ENCODE measurements at places on chromosomes 1 and 21. TPM values are rescaled to one million over a fixed set of nuclear protein-coding genes. Genes with fewer than 3 reads are reported as not detected.

The MCOLN3 gene
- 0.50 TPM for total RNA-seq

The SPRR2A gene
- not detected for total RNA-seq

The PHF13 gene
- 14.0 TPM for total RNA-seq

The F11R gene
- total RNA-seq, result 14.1 TPM

The BCL2L15 gene
- total RNA-seq, result 1.9 TPM

The MAP3K21 gene
- total RNA-seq, result 2.8 TPM

The SIM2 gene
- total RNA-seq, result not detected

- no peak for DNase-seq
Observed at GRCh38 chr1:83791821-83792437, 207.0 kb downstream of the TTLL7 start.

DNA sequence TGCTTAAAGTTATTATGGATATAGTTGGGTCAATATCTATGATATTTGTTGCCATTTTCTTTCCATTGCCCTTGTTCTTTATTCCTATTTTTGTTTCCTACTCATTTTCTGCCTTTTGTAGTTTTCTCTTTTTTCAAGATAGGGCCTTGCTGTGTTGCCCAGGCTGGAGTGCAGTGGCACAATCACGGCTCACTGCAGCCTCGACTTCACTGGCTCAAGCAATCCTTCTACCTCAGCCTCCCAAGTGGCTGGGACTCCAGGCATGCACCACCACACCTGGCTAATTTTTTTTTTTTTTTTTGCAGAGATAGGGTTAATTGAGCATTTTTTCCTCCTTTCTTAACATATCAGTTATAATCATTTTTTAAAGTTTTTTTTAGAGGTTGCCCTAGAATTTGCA lies 92.7 kb downstream of the TOMM20 start:
- no peak for DNase-seq

GRCh38 chr1:158112994-158113758 lies 67.5 kb upstream of the CD1D start:
- no peak for DNase-seq

GRCh38 chr1:20792196-20792595 lies 5.1 kb upstream of the HP1BP3 start:
- DNase-seq, result no peak

DNA sequence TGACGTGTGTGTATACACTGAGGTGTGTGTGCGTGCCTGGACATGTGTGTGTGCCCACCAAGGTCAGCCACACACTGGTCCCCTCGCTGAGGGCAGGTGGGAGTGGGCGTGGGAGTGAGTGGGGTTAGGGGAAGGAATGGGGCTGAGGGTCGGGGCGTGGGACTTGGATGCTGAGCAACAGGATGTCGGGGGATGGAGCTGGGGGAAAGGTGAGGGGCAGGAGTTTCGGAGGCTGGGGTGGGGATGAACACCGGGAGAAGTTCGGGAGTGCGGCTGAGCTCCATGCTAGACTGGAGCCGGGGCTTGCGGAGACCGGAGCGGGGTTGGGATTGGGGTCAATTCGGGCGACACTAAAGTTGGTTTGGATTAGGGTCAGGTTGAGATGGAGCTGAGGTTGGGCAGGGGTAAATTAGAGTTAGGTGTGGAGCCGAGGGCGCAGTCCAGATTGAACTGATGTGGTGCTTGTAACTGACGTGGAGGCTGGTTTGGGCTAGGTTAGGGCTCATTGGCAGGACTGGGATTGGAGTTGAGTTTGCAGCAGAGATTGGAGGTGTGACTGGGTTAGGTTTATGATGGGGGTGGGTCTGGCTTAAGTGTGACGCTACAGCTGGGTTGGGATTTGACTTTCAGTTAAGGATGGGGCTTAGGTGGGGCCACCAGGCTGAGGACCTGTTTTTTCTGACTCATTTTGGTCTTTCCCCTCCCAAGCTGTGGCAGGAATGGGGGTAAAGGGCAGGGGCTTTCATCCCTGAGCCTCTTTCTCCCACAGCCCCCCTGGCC lies 3.3 kb upstream of the GUCA2A start:
- no peak for DNase-seq

- no peak for DNase-seq
Observed at GRCh38 chr21:45234127-45234526, 53.6 kb downstream of the POFUT2 start.

DNA sequence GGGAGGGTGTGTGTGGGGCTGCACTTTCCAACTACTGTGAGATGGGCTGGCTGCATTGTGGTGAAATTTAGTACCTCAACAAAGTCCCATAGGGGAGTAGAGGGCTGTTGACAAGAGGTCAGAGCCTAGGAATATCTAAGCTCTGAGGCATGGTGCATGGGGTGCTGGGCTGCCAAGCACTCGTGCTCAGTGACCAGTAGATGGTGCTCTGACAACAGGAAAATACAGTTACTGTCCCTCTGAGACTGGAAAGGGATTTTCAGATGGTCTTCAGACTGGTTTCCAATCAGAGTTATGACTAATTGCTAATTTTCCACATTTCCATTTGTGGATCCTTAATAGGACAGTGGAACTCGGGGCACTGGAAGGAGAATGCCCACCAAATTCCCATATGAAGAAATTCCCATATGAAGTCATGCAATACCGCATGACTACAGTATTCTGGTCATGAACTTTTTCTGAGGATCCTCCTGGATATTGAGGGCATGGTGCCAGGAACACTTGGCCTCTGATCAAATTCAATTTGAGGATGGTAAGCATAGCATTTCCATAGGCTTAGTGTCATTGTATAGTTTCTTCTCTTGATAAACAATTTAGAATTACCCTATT lies 4.1 kb upstream of the CACNA1E start:
- no peak for DNase-seq

GRCh38 chr1:64675718-64676345 lies 69.0 kb upstream of the RAVER2 start:
- no peak for DNase-seq

DNA sequence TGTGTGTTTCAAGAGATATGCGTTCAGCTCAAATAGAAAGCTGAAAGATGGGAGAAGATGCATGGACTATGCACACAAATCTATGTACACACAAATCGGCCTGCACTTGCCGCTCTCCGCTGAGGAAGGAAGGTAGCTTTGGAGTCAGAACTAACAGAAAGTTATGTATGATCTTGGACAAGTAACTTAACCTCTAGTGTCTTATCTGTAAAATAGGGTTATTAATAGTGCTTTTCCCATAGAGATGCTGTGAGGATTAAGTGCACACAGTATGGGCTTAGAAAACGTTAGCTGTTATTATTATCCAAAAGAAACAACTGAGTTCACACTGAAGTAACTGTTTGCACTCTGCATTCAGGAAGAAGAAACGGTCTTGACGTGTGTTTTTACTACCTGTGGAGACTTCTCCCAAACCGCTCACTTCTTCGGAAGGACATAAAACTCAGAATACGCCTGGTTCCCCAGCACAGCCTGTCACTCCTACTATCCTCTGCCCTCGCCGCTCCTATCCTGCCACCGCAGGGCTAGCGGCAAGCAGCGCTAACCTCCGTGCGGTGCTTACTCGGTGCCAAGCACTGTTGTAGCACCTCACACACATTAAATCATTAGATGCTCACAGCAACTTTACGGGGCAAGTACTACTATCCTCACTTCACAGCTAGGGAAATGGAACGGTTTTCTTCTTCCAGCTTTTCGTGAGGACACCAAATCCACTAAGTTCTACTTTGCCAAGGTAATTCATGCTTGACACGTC lies 1.3 kb downstream of the TGFBR3 start:
- DNase-seq, result peak; percentile 17

- DNase-seq, result no peak
Observed at GRCh38 chr1:234697015-234697414, 87.0 kb upstream of the IRF2BP2 start.

DNA sequence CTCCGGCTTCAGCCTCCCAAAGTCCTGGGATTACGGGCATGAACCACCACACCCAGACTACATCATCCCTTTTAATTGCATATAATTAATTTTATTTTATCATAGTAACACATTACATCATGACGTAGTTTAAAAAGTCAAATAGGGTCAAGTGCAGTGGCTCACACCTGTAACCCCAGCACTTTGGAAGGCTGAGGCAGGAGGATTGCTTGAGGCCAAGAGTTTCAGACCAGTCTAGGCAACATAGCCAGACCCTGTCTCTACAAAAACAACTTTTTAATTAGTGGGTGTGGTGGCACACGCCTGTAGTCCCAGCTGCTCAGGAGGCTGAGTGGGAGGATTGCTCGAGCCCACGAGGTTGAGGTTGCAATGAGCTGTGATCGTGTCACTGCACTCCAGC lies 20.7 kb downstream of the EFNA3 start:
- no peak for DNase-seq

GRCh38 chr1:234597894-234598293 lies 12.1 kb downstream of the IRF2BP2 start:
- peak; percentile 52 for DNase-seq

DNA sequence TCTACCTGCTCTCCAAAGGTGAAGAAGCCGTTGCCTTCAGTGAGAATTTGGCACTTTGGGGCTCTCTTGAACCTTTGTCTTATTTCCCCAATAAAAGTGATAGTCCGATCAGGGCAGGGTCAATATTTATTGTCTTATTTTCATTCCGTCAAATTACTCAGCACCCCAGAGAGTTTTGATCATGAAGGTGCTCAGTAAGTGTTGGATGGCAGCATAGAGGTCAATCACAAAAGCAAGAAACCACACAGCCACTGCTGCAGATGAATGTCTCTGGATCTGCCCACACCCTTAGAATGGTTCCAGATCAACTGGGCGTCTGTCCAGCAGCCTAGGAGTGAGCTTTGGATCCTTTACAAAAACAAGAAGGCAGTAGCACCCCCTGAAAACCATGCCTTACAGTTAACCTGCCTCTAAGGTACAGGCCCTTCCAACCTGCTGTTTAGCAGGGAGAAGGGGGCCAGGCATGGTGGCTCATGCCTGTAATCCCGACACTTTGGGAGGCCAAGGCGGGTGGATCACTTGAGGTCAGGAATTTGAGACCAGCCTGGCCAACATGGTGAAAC lies 97.3 kb downstream of the PSMG1 start:
- no peak for DNase-seq

DNA sequence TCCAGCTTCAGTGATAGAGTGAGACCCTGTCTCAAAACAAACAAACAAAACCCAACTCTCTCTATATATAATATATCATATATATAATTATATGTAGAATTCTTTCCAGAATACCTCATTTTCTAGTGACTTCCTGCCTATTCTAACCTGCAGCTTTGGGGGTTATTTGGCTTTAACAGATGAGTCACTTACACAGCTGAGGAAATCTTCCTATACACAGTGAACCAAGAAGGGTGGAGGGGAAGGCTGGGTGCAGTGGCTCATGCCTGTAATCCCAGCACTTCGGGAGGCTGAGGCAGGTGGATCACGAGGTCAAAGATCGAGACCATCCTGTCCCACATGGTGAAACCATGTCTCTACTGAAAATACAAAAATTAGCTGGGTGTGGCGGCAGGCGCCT lies 9.2 kb downstream of the RAB29 start:
- no peak for DNase-seq

DNA sequence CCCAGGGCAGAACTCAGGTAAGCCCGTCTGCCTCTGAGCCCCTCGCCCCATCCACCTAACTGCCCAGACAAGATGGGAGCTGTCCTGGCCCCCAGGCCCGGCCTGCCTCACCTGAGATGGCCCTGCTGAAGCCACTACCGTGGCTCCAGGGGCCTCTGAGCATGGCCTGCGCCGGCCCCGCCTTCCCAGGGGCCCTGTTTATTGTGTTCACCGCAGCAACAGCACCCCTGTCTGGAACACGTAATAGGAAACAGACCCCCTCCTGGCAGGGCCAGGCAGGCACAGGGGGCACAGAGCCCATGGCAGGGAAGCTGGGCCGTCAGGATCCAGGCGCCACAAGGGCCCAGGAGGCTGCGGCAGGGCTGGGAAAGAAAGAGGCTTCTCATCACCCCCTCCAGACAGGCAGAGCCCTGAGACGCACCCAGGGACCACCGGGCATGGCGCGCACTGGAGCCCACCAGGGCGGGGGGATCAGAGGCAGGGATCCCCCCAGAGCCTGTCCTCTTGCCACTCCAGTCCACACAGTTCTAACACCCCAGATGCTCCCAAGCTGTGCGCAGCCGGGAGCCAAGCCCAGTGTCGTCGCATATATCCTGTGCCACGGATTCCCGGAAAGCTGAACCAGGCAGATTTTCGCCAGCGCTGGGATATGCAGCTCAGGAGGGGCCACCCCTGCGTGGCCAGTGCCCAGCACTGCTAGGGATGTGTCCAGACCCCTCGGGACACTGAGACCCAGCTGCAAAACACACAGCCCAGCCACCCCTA lies 62.6 kb downstream of the ARHGEF16 start:
- no peak for DNase-seq

- DNase-seq, result no peak
Observed at GRCh38 chr21:20311234-20311787, 686.9 kb upstream of the NCAM2 start.

- DNase-seq, result no peak
Observed at GRCh38 chr1:217088011-217088410, 364.8 kb upstream of the ESRRG start.
